ENCODE measurements at places on chromosomes 5 and 9.

GRCh38 chr5:40572391-40572790, 107.3 kb upstream of the PTGER4 start:
- no peak for DNase-seq

DNA sequence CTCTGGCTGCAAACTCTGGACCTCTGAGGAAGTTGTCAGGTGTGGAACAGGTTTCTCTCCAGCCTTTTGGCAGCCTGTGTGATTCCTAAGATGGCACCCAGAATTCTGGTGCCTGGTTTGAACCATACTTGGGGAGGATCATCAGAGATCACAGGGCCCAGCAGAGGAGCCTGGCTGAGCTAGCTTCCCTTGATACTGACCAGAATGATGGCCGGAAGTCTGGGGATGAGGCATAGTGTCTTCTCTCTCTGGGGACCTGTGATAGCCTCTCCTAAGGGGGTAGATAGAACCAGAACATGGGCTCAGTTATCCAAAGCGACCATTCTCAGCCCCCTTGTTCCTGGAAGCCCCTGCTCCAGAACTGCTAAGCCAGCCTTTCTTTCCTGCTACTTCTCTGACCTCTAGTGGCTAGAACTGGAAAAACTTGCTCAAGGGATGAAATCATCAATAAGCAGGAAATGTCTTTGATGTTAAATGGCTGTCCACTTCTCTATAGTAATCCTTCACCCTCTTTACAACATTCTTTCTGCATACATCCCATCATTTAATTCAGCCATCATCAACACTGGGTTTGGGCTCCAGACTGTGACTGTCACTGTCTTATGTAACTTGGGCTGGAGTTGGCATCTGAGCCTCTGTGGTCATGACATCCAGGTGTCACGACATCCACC, 55.1 kb downstream of the C9orf152 start:
- DNase-seq, result no peak

GRCh38 chr9:124664143-124664542, 107.0 kb downstream of the NR6A1 start:
- DNase-seq, result no peak

DNA sequence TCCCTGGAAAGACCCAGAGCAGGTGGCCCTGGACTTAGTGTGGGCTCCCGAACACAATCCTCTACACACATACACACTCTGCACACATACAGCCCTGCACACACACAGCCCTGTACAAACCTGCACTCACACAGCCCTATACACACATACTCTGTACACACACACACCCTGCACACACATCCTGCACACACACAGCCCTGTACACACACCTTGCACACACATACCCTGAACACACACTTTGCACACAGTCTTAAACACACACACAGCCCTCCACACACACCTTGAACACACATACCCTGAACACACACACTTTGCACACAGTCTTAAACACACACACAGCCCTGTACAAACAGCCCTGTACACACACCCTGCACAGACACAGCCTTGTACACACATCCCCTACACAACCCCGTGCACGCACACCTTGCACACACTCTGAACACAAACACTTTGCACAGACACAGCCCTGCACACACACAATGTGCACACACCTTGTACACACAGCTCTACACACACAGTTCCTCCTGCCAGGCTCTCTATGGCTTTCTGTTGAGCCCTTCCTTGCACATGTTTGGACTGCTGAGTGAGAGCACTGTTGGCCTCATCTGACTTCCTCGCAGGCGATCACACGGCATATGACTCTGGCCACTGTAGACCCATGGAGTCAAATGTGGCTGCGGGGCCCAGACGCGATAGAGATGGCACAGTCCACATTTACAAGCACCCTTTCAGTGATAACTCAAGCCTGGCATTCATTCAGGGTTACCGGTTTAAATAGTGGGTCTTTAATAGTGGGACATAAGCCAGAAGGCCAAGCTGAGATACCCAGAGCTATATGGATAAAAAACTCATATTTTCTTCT, 245.7 kb upstream of the IRX1 start:
- DNase-seq, result no peak

GRCh38 chr5:109404428-109404960, 5.3 kb downstream of the PJA2 start:
- no peak for DNase-seq

GRCh38 chr9:98523231-98523901, 185.4 kb downstream of the GABBR2 start:
- DNase-seq, result no peak

GRCh38 chr5:7845557-7845956, 5.4 kb downstream of the CFAP90 start:
- no peak for DNase-seq

DNA sequence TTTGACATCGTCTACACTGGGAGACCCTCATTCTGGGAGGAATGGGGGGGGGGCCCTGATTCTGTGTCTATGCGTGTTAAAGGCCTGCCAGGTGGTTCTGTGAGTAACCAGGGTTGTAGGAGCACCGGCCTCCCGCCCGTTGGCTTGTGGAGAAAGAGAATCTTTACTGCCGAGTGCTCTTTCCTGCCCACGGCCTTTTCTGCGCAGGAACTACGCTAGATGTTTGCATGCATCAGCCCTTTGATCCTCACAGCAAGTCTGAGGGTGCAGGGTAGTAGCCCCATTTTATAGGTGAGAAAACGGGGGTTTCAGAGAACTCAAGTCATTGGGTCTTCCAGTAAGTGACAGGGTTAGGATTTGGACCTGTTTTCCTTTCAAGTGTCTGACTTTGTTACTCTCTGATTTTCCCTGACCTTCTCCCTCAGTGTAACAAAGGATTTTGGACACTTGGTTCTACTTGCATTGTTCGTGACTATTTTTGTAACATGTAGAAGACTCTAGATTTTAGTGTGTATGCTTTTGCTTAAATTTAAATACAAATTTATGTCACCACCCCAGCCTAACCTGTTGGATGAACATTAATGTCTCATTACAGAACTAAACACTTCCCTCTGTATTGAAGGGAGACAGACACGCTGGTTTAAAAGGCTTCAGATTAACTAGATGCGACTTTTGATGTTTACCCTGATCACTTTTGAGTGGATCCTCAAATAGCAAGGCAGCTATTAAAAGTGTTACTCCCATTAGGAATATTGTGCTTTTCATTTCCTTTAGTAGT, 22.0 kb downstream of the MAST4 start:
- DNase-seq, result no peak
